Upper lobe of left lung (tissue), 6 donors: ENCODE measurements at places on chromosomes 2 and 18.

DNA sequence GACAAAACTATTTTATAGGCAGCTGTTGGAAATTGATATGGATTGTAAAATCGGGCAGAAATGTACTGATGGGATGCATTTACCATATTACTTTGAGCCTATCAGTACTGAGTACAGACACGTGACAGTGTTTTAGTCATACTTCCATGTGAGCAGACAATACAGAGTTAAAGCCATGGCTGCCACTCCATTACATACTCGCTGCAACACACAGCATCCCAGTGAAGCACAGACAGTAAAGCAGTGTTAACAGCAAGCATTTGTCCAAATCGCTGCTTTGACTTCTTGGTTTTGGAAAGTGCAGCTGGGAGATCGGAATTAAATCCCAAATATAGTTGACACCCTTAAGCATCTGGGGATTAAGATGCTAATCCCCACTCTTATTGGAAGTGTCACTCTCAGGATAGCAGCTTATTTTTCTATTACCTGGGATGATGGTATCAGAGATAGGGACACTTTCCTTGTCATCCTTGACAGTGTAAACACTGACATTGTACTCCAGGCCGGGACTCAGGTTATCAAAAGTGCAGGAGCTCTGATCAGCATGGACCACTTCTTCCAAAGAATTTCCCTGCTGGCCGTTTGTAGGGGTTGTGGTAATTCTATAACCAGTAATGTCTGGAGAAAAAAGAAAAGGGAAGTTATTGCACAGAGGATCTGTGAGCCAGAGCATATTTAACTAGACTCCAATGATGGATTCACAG lies 41.6 kb downstream of the FN1 start:
- DNase-seq, result no peak

DNA sequence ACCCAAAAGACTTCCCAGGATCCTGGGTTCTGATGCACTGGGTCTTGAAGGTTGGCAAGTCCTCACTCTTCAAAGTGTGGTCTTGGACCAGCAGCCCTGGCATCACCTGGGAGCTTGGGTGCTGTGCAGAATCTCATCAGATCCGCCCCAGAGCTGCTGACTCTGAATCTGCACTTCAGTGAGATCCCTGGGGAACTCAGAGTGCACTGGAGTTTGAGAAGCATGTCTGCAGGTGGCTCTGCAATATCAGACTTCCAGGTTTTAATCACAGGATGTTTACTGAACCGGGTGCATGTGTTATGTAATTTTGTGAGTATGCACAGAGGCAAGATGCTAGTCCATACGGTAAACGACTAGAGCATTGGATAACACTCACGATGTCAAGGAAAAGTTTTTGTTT lies 58.0 kb upstream of the BOD1L2 start:
- DNase-seq, result no peak

GRCh38 chr18:59006461-59007067 lies 133.1 kb upstream of the SEC11C start:
- DNase-seq, result no peak

DNA sequence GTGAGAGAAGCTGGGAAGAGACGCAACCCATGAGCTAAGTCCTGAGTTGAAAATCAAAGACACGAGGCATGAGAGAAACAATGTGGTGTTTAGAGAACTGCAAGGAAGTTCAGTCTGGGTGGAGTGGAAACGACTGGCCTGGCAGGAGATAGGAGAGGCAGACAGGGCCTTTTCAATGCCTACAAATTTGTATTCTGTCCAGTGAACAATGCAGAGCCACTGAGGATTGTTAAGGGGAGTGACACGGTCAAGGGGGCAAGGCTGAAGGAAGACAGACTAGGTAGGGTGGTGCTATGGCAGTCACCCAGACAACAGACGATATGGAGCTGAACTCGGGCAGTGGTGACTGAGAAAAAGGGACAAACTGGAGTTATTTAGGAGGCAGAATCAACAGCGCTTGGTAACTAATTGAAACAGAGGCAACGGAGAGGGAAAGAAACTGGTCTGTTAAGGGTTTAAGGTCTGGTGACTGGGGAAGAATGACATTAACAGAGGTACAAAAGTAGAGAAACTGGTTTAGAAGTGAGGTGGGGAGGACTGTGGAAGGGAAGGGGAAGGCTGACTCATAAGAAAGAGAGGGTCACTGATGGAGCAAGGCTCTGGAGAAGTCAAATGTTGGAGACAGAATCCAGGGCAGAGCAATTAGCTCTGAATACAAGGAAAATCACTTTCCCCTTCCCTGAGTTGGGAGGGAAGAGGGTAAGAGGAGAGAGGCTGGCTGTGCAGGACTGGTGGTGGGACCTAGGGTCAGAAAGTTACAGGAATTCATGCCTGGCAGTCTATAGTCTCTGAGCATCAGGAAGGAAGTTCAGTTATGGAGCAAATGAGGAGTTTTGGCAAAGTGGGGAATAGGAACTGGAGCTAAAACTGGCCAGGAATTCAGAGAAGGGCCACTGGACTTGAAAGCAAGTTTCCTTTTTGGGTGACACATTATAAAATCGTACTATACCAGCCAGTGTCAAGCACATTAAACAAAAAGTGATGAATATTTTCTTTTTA lies 63.4 kb upstream of the CHRNA1 start:
- DNase-seq, result no peak

DNA sequence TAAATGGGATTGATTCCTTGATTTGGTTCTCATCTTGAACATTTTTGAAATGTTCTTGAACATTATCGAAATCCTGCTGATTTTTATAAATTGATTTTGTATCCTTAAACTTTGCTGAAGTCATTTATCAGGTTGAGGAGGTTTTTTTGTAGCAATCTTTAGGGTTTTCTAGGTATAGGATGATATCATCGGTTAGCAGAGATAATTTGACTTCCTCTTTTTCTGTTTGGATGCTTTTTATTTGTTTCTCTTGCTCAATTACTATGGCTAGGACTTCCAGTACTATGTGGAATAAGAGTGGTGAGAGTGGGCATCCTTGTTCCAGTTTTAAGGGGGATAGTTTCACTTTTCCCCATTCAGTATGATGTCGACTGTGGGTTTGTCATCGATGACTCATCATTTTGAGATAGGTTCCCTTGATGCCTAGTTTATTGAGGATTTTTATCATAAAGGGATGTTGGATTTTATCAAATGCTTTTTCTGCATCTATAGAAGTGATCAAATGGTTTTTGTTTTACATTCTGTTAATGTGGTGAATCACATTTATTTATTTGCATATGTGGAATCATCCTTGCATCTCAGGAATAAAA lies 201.5 kb upstream of the ZSWIM2 start:
- no peak for DNase-seq

- no peak for DNase-seq
Observed at GRCh38 chr2:48934807-48935206, 179.3 kb upstream of the LHCGR start.

DNA sequence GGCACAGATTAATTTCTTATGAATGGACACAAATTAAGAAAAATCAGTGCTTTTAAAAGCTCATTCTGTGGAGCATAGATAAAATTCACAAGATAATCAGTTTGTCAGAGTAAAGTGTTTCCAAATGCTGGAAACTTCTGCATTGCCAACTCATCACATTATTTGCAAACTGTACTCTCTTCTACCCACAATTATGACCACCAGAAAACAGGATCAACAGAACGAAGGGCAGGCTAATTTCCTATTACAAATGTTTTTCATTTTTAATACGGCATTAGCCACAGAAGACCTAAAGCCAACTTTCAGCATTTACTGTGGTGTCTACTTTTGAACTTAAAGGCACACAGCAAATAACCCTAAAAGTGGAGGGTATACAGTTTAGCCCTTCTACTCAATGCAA lies 6.0 kb downstream of the IRS1 start:
- DNase-seq, result no peak

DNA sequence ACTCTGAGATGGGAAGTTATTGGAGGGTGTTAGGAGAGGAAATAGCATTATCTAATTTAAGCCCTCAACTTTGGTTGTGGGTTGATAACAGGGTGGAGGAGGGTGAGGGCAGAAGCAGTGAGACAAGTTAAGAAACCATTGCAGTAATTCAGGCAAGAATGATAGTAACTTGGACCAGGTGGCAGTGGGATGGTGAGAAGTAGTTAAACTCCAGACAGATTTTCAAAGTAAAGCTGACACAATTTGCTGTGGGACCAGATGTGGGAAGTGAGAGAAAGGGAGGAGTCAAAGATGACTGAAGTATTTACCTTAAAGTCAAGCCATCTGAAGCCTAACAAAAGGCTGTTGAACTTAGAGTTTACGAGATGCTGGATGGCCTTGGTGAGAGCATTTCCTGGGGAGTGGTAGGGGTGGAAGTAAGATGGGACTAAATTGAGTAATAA lies 163.2 kb upstream of the KLF7 start:
- no peak for DNase-seq

DNA sequence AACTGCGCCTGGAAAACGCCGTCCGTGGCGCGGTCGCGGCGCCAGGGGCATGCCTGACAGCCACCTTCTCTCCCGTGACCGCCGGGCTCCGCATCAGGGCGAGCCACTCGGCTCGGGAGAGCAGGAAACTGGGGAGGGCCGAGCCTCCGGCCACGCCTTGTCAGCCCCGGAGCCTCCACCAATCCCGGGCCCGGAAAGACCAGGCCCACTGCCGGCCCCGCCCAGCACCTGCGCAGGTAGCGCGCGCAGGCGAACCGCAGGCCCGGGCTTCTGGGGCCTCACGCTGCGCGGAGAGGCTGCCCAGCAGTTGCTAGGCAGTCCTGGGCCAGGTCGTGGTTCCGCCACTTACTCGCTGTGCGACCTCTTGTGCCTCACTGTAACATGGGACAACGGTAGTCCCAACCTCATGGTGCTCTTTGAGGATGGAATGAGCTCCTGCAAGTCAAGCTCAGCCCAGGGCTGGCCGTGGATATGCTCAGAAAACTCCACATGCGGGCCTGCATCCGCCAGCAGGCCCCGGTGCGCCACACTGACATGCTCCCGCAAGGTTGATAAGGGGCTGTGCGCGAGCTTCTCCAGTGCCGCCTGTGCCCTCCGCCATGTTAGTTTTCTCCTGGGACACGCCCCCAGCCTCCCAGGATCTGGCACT lies 97.1 kb downstream of the INHBB start:
- DNase-seq, result peak; percentile 95

DNA sequence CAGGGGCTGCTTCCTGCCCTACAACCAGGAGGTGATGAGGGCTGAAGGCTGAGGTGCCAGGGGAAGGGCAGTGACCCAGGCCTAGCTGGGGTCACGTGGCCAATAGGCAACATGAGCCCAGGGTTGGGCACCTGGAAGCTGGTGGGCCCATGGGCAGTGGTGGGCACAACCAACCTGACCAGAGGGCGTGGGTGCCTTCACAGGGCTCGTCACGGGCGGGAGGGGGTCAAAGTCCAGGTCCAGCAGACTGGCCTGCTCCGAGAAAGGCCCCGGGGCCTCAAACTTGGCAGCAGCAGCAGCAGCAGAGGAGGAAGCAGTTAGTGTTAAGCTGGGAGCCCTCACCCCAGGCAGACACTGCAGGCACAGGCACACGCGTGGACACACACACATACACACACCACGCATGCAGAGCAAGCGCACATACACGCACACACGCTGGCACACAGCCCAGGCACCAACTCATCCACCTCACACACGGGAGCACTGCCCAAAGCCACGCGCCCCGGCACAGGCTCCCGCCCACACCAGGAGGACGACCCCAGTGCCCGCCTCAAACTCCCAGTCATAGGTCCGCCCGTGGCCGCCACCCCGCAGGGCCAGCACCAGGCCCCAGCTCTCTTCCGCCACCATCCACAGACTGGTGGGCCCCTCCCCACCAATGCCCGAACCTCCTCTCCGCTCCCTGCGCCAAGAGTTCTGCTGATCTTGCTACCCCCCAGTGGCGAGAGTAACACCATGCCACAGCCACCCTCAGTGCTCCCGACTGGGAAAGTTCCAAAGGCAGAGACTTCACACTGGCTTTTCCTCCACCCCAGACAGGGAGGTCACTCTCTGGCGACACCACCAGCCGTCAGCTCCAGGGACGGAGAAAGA lies 53.0 kb downstream of the BIN1 start:
- DNase-seq, result no peak

DNA sequence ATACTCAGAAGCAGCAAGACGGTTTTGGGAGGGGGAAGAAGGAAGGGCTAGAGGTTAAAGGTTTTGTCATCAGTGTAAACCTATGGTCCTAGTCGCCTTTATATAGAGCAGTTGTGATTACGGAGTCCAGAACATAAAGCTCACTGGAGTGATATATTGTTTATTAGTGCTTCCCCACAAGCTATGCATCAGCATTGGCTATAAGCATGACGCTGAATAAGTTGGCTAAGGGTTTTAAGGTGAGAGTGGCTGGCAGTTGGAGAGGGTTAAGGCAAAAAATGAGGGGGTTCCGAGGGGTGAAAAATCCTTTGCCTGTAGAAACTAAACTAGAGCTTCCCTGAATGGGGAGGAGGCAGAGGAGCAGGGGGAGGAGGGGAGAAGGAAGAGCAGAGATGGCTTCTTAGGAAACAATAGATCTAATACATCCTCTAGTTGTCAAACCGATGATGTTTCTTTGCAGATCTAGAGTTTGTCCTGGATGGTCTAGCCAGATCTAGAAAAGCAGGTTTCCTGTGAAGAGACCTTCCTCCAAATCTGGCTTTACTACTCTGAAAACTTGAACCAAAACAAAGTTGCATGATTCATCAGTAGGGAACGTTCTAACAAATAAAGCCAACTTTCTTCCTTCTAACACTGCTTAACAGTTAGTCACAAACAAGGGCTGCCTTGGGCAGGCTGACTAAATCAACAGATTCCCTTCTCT lies 2.5 kb downstream of the KLF7 start:
- DNase-seq, result no peak

DNA sequence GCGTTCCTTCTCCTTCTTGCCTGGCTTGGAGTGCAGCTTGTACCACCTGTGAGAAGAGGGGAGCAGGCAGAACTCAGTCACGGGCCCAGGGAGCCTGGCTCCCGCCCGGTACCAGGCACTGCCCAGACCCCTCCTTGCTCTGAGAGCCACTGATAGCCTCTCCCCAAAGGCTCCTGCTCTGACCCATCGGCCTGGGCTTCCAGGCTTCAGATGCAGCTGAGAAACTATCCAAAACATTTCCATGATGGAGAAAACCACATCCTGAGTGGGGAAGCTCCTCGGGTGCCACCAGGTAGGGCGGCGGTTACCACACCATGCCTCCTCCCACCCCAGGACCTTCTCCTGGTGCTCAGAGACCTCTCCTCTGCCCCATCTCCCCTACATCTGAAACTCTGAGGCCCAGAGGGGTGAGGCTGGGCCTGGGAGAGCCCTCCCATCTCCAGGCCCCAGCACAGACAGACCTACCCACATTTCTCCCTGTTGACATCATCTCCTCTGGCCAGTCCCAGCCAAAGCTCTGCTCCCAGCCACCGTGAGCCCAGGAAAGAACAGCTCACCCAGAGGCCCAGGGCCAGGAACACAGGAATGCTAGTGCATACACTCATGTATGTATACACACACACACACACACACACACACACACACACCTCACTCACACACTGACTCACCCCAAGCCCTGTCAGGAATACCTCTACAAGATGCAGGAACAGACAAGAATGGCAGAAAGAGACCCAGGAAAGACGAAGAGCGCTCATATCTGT lies 17.9 kb upstream of the SFXN5 start:
- no peak for DNase-seq
